ENCODE measurements at places on chromosomes 5 and 9.

DNA sequence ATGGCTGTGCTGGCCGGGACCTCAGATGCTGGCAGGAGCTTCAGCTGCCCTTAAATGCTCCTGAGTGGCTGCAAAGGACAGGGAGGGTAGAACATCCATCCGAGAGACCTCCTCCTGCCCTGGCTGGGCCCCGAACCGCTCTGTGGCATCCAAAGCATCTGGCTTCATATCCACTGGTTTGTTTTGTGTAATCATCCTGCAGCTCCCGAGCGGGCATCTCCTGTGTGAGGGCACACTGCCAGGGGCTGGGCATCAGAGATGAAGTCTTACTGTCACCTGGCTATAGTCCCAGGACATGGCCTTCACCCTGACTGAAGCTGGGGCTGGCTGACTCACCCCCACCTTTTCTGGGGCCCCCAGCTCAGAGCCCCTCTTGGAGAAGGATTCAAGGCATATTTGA, 18.5 kb upstream of the NTNG2 start:
- no peak for ATAC-seq

DNA sequence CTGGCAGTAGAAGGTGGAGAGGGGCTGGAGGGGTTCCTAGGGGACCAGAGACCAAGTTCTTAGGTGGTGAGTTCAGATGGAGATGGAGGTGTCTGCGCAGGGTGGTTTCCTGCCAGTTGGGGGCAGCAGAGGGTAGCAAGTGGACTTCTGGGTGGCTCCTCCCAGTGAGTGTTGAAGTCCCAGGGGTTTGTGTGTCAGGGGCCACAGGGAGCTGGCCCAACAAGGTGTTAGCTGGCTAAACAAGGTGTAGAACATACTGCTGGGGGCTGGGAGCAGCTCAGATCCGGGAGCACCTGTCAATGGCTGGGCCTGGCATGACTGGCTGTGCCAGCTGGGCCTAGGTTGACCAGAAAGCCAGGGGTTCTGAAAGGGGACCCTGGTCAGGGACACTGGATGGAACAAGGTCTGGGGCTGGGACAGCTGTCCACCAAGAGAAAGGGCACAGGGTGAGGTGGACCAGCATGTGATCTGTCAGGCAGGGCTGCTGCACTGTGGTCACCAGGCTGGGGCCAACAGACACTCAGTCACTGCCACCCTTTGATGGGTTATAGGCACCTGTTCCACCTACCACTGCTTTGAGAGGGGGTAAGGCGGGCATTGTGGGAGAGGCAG, 35.6 kb downstream of the DAB2IP start:
- ATAC-seq: peak; percentile 79

GRCh38 chr9:77177894-77178794, 810 bp downstream of the VPS13A start:
- ATAC-seq: peak; percentile 20

DNA sequence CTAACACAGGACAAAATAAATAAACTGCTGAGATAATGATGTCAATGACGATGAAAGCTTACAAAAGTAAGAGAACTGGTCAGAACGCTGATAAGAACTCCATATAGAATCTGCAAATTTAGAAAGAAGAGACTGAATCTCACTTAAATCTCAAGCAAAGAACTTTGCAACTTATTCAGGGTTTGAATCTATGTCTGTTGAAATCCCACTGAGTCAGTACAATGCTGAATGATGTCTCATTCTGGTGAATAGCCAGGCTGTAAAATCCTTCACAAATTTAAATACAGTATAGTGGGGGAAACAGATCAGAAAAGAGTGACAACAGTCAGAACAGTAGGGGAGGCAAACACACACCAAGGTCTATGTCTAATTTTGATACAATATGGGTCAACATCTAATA, 38.9 kb upstream of the NR3C1 start:
- ATAC-seq: no peak

DNA sequence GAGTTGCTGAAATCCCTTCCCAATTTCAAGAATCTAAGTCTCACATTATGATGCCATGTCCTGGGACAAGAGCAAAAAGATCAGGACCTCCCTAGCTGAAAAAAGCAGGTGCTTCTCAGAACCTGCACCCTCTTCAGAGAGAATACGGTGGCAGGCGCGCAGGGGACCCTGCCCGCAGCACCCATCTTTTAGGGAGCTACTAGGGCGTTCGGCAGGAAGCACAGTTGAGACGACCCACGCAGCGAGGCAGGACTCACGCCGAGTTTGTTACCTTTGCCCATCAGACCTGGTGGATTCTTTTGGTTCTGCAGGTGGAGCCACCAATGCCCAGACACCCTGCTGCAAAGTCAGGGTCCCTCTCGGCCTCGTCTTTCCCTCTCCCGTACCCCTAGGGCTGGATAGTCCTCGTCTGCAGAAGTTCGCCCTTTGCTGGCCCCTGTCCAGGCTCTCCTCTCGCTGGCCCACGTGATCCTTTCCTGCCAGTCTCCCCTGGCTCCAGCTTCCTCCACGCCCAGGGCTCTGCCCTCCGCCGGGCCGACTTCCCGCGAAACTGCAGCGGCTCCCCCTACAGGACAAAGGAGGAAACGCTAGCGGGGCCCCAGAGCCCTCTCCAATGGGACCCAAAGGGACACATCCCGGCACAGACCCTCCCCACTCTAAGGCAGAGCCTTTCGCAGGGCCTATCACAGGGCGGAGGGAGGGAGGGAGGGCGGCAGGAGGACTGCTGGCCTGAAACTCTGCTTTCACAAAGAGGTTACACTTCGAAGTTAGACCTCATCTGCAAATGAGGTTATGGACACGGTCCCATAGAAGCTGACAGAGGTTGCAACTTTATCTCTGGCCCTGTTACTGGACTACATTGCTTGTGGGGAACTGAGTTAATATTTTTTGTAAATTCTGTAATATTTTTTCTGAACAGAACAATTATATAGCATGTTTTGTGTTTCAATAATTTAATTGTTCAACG, 28.8 kb downstream of the TMEM174 start:
- ATAC-seq: peak; percentile 90

DNA sequence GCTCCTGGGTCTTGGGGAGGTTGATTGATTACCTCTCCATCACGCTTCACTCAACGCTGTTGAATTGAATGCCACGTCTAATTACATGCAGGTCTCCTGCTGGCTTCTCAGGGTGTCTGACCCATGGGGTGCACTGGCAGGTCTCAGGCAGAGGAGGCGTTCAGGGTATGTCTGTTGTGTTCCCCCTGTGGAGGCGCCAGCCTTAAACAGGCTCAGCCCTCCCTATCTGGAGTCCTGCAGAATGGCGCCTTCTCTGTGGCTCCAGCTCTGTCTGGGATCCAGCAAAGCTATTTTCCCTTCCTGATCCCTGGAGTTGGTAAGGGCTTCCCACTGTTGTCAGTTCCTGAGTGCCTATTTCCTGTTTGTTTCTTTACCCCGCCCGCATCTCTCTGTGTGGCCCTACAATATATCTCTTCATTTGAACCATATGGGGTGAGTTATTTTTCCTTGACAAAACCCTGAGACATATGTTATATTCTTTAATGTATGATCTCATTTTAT, 150.0 kb downstream of the NTRK2 start:
- ATAC-seq: no peak

- peak; percentile 1 for ATAC-seq
These were observed 18.7 kb upstream of the NRARP start for GRCh38 chr9:137320555-137321384.

DNA sequence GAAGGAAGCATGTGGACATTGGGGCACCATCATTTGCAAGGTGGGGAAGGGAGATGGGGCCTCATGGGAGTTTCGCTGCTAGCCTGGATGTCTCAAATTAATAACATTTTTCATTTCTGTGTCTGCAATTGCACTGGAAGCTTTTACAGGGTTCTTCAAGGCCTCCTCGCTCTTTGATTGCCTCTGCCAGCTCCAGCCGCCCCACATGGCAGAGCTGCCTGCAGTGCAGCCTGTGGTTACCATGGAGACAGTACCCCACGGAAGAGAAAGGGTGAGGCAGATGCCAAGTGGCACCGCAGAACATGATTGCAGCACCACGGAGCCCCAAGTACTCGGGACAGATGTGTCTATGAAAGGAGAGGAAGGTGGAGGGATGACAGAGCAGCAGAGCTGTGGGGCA, 25.4 kb downstream of the CTNND2 start:
- no peak for ATAC-seq

DNA sequence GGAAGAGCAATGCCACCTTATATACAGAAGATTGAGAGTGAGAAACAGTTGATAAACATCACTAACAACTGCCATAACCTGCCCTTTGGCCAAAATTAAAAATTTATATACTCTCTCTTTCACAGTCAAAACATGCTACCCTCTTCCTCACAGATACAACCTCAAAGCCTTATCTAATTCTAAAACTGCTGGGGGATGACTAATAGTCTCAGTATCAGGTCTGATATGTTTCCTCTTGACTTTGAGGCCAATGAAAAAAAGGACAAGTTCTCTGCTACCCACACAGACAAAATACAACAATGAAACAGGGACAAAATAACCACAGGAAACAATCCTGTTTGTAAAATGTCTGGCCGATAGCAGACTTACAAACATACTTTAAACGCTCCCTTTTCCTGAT, 485.6 kb upstream of the NUDT12 start:
- no peak for ATAC-seq
